ENCODE measurements at places on chromosomes 6 and 20. TPM values are rescaled to one million over a fixed set of nuclear protein-coding genes. Genes with fewer than 3 reads are reported as not detected.

Gene MRPS10
- 30.3 TPM for polyA plus RNA-seq

Gene PROKR2
- not detected for polyA plus RNA-seq

Gene RHAG
- 1.3 TPM for polyA plus RNA-seq

Gene PAK5
- polyA plus RNA-seq, result 0.48 TPM

Gene EPB41L2
- polyA plus RNA-seq, result 123 TPM

Gene SLC2A10
- 16.9 TPM for polyA plus RNA-seq

Gene COL21A1
- 110 TPM for polyA plus RNA-seq

Gene LRFN2
- 1.0 TPM for polyA plus RNA-seq

Gene PSORS1C1
- polyA plus RNA-seq, result not detected

Measured in right renal pelvis (tissue), 4 donors.